ENCODE measurements at places on chromosomes 7 and 10.

DNA sequence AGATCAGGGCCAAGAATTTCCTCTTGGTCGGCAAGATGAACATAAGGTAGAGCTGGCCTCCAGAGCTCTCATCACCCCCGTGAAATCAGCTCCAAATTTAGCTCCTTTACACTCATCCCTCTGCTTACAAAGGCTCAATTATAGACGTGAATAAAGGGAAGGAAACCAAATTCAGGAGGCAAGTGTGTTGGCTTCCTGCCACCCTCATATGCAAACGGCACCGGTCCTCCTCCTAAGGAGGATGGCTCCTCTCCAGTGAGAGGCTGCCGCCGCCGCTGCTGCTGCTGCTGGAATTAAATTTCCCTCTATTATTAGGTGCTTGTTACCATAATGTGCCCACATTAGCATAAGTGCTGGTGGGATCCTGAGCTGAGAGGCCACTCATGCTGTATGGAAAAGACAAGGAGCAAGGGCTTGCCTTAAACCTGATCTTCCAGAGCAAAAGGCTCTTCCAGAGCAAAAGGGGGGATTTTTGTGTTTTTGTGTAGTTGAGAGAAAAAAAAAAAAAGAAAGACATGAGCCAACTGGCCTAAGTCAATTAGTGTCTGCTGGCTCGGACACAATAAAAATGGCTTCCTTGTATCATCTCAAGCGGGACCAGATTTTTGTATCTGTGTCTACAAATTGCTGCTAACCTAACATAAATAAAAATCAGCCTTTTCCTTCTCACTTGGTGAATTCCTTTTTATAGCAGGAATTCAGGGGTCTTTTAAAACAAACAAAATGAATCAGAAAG is 68.4 kb downstream of the CDHR3 start:
- DNase-seq = no peak

GRCh38 chr7:45585628-45586027 is 11.5 kb downstream of the ADCY1 start:
- DNase-seq = no peak

DNA sequence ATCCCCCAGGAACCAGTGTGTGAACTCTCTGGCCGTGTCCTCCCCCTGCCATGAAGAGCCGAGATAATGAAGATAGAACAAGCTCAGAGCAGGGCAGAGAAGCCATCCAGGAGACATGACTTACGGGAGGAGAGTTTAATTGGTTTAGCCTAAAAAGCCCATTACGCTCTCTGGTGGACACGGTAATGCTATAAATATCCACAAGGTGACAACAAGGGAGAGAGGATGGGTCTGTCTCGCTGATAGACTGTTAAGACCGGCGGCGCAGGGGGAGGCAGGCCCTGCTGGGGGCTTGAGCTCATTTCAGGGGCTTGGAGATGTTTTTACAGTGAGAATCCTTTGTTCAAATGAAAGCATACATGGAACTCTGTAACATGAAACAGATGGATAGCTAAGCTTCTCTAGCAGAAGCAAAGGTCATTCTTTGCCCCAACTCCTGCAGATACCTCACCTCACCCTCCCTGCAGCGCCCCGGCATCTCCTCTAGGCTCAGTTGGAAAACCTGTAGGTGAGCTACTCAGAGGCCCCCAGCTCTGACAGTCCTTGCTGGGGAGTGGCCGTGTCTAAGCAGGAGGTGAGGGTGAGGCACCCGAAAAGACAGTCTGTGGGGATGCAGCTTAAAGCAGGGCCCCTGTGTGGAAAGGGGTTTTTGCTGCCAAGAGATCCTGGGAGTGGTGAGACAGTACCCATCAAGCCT is 40.8 kb upstream of the LOXL4 start:
- no peak for DNase-seq

DNA sequence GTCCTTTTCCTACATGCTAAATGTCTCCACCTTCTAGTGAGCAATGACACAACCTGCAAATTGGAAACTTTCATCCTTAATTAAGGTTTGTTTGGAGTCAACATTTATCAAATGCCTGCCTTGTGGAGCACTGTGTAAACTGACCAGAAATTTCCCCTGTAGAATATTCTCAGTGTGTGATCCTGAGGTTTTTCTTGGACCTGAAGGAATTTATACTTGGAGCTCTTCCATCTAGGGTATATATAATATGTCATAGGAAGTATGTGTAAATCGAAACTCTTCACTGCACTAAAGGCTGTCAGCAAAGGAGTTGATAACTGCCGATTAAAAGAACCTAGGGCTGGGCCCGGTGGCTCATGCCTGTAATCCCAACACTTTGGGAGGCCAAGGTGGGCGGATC is 152.4 kb downstream of the NSUN6 start:
- no peak for DNase-seq

- no peak for DNase-seq
Observed at GRCh38 chr10:62379394-62379793, 5.2 kb downstream of the ZNF365 start.

- DNase-seq = no peak
Observed at GRCh38 chr7:97430006-97430405, 301.9 kb upstream of the TAC1 start.

GRCh38 chr7:40239755-40240303 is 105.0 kb downstream of the SUGCT start:
- DNase-seq = no peak

GRCh38 chr10:129494740-129495139 is 27.7 kb downstream of the MGMT start:
- DNase-seq = no peak

DNA sequence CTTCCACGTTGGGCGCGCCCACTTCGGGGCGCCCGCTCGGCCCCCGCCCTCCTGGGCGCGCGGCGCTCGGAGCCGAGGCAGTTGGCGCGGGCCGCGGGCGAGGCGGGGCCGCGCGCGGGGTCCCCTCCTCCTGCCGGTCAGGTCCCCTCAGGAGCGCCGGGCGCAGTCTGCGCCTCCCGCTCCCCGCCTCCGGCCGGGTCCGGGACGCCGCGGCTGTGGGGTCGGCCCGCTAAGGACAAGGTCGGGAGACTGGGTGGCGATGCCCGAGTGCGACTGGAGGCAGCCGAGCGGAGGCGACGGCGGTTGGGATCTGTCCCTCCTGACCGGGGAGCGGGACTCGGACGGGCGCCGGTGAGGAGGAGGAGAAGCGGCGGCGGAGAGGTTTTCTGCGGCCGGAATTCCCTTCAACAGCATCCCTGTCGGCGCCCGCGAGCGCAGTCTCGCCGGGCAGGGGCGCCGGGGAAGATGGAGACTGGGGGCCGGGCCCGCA is at the start of gene ATRNL1:
TSS of gene ATRNL1 (plus strand) at position 80 of the 490 bp plus-strand sequence. CDS start at position 466, 386 bp downstream.
- no peak for DNase-seq

GRCh38 chr10:118939211-118940007 is 90.1 kb upstream of the NANOS1 start:
- no peak for DNase-seq

GRCh38 chr10:725786-726185 is 36.3 kb upstream of the DIP2C start:
- no peak for DNase-seq

- DNase-seq = no peak
Observed at GRCh38 chr7:133348250-133348649, 95.4 kb downstream of the EXOC4 start.

DNA sequence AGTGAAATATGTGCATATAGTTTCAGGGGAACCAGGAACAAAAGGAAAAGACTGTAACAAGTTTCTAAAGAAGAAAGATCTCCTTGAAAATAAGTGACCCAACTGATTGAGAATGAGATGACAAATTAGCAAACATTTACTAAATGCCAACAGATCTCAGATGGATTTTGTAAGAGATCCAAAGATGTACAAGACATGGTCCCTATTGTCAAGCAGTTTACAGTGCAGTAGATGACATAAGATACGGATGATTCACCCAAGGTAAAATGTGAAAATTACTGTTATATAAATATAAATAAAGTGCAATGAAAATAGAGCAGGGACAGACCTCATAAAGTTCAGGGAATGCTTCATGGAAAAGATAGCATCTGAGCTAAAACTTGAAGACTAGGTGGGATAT is 121.5 kb upstream of the FZD1 start:
- DNase-seq = no peak

- DNase-seq = no peak
Observed at GRCh38 chr10:14371581-14371980, 40.9 kb upstream of the FRMD4A start.

- no peak for DNase-seq
Observed at GRCh38 chr7:128530855-128531104, 54.2 kb downstream of the METTL2B start.

All from stimulated activated CD8-positive, alpha-beta memory T cell treated with anti-CD3 and anti-CD28 coated beads, Interleukin-2, amount 100 ng/mL, for 1 hour (primary cell).